ENCODE measurements at places on chromosomes 3 and 15.

- DNase-seq = no peak
Observed at GRCh38 chr3:49712631-49713317, 6.7 kb downstream of the AMIGO3 start.

DNA sequence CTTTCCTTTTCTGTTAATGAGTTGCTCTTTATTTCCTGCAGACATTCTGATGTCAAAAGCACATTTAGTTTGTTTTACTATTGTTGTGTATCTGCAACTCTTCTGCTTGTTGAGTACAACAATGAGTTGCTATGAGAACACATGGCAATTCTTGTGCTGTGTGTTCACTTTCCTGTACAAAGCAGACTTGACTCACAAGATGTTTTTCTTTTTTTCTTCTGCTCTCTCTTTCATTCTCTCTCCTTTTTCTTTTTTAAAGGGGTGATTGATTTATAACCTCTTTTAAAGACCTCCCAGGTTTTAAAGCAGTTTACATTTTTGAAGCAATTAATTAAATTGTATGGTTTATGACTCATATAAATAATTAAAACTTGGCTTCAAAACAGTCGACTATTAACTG, 31.6 kb upstream of the ABHD10 start:
- DNase-seq = no peak

- DNase-seq = no peak
Observed at GRCh38 chr3:114711321-114711886, 417.6 kb downstream of the TIGIT start.

- DNase-seq = no peak
Observed at GRCh38 chr3:176988795-176989194, 208.5 kb downstream of the TBL1XR1 start.

- no peak for DNase-seq
Observed at GRCh38 chr15:78070049-78070700, 7.3 kb downstream of the TBC1D2B start.

GRCh38 chr15:38588672-38589071, 24.1 kb upstream of the RASGRP1 start:
- no peak for DNase-seq

DNA sequence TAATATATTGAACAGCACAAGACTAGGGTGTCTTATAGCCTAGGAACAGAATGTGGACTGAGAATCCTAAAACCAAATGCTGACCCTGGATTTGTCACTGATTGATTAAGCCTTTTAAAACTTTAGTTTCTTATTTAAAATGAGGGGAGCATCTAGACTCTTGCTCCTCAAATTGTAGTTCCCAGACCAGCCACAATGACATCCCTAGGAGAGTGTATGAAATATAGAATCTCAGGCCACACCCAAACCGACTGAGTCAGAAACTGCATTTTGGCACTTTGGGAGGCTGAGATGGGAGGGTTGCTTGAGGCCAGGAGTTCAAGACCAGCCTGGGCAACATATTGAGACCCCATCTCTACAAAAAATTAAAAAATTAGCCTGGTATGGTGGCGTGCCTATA, 287.8 kb upstream of the UMPS start:
- DNase-seq = no peak

- DNase-seq = no peak
Observed at GRCh38 chr3:29335438-29335837, 54.6 kb downstream of the RBMS3 start.

- DNase-seq = no peak
Observed at GRCh38 chr3:81029861-81030260, 731.6 kb downstream of the GBE1 start.

DNA sequence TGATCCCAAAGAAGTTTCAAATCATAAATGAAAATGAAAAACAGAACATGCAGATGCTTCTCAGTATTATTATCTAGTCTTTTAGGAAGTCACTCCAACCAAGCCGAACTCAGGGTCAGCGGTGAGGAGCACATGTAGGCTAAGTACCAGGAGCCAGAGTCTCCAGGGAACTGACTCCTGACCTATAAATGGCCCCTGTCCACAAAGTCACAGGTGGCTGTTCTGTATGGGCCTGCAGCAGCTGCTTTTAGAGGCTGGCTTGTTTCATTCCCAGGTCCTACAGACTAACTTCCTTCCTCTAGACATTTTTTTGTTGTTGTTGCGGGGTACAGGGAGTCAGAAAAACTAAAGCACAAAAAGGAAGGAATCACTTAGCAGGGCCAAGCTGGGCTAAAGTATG, 54.6 kb downstream of the DAPK2 start:
- no peak for DNase-seq

DNA sequence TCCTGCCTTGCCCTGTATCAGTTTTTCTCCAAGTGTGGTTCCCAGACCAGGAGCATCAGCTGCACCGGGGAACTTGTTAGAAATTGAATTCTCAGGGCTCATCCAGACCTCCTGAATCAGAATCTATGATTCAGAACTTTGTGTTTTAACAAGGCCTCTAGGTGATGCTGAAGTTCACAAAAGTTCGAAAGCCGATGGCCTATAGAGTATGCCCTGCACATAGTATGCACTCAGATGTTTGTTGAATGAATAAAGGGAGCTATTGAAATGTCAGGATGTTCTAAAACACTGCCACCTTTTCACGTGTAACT, 664 bp upstream of the LARP6 start:
- no peak for DNase-seq

DNA sequence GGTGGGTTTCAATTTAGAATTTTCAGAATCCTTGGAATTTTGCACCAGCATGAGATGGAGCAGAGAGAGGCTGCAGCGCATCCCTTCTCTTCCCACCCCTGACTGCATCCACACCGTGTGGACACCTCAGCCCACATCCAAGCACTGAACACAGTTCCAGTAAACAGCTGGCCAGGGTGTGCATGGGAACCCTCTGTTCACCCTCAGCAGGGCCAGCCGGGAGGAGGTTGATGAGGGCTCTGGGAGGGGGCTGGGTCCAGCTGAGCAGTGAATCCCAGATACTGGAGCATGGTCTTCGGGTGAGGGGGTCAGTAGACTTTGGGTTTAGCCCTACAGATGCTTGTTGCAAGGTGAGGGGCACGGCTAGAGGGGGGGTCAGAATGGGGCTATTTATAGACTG, 85.8 kb downstream of the RPLP1 start:
- DNase-seq = no peak

- DNase-seq = no peak
Observed at GRCh38 chr3:185583925-185584324, 2.2 kb upstream of the SENP2 start.

- no peak for DNase-seq
Observed at GRCh38 chr3:65619451-65619881, 419.3 kb downstream of the MAGI1 start.

- no peak for DNase-seq
Observed at GRCh38 chr15:55676507-55676906, 66.4 kb downstream of the PRTG start.
